ENCODE measurements at places on chromosomes 2 and 18.

DNA sequence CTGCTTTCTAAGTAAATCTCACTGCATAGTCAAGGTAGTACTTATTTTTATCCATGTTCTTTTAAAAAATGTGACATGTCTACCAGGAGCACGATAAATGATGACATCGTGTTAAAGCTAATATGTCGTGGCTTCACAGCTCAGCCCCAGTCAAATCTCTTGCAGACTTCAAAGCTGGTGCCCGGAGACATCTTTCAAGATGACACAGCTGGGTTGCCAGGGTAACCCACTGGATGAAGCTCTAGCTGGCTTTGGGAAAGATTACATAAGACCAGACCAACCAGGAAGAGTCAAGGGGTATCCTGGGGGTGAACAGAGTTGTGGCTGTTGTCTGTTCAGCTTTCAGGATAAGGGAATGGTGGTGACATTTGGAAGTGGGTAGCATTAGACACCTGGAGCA, 67.8 kb downstream of the VSNL1 start:
- no peak for DNase-seq

DNA sequence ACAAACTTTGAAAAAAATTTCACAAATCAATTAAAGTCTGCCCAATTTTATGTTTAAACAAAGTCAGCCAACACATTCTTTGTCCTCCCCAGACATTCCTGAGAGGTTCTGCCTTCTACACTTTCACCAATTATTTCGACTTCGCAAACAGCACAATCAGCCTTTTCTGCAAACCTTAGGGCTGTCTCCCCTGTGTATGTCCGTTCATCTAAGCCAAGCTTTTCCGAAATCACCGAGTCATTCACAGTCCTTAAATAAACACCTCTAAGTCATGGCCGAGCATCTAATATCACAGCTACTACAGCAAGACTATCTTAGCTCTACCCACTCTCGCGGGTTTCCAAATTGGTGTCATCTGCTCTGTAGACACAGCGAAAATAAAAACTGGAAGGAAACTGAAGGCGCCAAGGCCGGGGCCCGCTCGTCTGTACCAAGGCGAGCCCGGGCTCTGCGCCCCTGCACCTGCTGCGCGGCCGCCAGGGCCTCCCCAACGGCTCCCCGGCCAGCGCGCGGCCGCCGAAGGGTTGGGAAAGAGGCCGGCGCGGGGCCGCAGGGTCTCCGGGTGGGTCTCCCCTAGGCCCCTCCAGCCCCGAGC, 730 bp downstream of the ODC1 start:
- no peak for DNase-seq

DNA sequence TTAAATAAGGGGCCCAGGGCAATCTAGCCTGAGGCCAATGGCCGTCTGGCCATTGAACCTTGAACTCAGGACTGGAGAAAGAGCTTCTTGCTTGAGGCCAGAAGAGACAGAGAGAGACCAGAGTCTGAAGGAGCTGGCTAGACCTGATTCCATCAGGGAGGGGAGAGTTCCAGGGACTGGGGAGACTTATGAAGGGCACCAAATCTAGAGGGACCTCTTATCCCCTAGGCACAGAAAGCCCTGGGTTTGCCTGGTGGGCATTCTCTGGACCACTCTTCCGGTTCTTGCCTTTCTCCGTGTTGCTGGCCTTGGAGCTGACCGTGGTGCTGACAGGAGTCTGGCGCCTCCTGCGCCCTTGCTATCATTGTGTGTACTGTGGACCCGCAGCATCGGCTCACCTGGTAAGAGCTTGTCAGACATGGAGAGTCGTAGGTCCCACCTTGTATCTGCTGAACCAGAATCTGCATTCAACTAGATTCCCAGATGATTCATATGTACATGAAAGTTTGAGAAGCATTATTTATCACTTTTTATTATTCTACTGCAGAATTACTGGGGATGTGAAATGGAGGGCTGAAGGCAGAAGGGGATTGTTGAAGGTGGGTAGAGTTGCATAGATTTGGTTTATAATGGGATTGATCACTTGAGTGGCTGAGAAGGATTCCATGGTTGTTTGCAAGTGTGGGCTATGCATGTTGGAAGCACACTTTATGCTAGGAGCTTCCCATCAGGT, 4.3 kb upstream of the TRPM8 start:
- peak; percentile 5 for DNase-seq

DNA sequence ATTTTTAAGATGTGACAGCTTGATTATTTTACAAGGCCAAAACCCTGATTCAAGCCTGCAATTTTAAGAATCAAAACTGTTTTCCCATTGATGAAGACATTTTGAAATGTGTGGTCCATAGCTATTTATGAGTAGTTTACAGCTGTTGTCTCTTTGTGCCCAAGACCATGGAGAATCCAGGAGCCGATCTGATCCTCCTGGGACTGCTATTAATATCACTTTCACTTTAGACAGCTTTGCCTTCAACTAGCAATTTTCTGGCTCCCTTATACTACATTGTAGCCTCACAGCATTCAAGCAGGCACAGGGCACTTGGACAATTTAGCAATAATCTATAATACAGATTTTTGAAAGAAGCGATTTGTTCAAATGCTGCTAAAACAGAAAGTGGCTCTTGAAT, 172.9 kb downstream of the SLC8A1 start:
- DNase-seq, result no peak

DNA sequence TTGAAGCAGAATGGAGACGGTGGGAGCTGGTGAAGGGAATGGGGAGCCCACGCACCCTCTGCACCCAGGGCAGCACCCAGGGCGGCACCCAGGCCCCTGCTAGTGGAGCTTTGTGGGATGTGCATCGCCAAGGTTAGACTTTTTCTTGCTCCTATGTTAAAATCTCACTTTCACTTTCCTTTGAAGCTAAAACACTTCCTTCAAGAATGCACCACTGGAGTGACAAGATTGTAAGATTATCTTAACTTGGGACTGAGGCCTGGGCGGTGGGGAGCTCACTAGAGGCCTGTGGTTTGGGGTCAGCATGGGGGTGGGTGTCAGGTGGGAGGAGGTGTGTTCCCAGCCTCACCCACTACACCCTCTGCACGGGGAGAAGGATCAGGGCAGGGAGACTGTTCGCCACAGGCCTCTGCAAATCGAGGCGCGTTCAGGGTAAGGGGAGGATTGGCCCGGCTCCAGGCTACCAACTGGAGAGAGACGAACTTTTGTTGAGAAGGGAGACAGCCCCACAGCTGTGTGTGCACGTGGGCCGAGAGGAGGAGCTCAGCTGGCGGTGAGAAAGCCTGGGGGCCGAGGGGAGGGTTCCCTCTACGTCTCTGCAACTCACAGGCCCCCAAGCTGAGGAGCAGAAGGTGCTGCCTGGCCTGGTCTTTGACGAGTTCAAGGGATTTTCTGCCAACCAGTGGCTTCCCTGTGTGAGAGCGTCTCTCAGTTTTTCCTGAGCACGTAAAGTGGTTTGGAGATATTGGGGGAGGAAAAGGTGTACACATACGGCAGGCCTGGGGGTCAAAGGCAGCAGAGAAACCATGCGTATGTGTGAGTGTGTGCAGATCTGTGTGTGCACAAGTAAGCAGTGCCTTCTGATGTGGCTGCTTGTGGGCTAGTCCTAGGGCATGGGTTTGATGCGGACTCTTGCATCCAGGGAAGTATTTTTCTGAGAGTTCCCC, 147.7 kb downstream of the KLHL29 start:
- no peak for DNase-seq

- no peak for DNase-seq
Observed at GRCh38 chr18:39681061-39681460, 2115.5 kb upstream of the CELF4 start.

GRCh38 chr2:132936261-132936660, 266.3 kb upstream of the LYPD1 start:
- no peak for DNase-seq

DNA sequence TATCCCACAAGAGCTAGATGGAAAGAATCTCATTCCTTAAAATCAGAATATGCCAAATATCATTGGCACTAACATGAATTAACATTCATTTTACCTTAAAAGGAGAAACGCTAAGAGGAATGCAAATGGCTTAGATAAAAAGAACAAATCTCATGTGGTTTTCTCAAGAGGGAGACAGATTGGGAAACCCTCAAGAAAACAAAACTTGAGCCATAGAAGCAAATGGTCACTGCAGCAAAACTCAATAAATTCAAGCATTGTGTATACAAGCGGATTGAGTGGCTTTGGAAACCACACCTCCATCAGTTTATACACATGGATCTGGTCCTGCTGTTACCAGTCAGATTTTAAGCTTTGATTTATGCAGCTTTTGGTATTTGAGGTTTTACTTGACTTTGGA, 1331.8 kb upstream of the ZEB2 start:
- no peak for DNase-seq

GRCh38 chr2:15811367-15811766, 129.0 kb upstream of the MYCN start:
- no peak for DNase-seq

DNA sequence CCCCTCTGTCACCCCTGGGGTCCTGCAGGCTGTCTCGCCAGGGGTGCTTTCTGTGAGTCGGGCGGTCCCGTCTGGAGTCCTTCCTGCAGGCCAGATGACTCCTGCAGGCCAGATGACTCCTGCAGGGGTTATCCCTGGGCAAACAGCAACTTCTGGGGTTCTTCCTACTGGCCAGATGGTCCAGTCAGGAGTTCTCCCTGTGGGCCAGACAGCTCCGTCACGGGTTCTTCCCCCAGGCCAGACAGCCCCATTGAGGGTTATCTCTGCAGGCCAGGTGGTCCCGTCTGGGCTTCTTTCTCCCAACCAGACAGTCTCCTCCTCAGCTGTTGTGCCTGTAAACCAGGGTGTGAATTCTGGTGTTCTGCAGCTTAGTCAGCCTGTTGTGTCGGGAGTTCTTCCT, 27.6 kb downstream of the ADNP2 start:
- no peak for DNase-seq

GRCh38 chr2:209368914-209369313, 54.9 kb upstream of the MAP2 start:
- DNase-seq, result peak; percentile 100

DNA sequence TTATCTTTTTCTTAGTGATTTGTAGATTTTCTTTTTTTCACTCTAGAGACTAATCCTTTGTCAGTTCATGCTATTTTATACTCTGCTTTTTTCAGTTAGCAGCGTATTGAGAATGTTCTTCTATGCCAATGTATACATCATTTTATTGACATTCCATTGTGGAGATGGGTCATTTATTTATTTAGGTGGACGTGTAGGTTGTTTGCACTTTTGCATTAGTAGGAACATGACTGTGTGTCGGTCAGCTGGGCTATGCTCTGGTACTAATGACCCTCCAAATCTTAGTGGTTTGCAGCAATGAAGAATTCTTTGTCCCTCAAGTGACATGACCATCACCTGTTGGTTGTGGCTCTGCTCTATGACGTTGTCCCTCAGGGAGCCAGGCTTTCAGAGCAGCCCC, 33.6 kb downstream of the HPCAL1 start:
- no peak for DNase-seq

- DNase-seq, result no peak
Observed at GRCh38 chr2:206217166-206217565, 57.3 kb upstream of the ZDBF2 start.

GRCh38 chr2:240520130-240520973, 37.4 kb downstream of the ANKMY1 start:
- DNase-seq, result no peak

Data from retinal pigment epithelial cell (primary cell).